ENCODE measurements at places on chromosomes 5 and 9.
A peak's percentile ranks its signal among the peaks of the same experiment; 100 is the strongest.

GRCh38 chr9:91210318-91210717 is 151.4 kb downstream of the AUH start:
- no peak for DNase-seq

GRCh38 chr9:106467113-106467864 is 395.7 kb upstream of the ZNF462 start:
- DNase-seq, result peak; percentile 64

- peak; percentile 31 for DNase-seq
Observed at GRCh38 chr9:97773723-97774122, 76.6 kb upstream of the XPA start.

- DNase-seq, result no peak
Observed at GRCh38 chr5:65790371-65791163, 68.6 kb downstream of the NLN start.

- DNase-seq, result no peak
Observed at GRCh38 chr5:128904805-128905567, 60.3 kb upstream of the SLC27A6 start.

- peak; percentile 91 for DNase-seq
Observed at GRCh38 chr9:112789473-112789872, 38.9 kb downstream of the SNX30 start.

- DNase-seq, result no peak
Observed at GRCh38 chr9:105968811-105969466, 274.6 kb downstream of the TMEM38B start.

DNA sequence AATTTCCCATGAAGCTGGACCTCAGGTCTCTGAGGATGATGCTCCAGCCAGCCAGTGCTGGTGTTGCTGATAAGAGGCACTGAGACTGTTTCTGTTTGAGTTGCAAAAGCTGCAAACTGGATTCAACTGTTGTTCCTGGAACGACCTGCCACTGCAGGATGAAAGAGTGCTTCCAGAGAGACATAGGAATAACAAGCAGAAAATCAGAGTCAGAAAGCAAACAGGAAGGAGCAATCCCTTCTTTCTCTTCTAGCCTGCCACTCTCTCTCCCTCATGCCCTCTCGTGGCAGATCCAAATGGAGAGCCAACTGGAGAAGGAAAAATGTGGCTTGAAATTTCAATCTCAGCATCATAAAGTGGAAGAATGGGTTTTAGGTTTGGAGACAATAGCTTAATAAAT is 110.4 kb downstream of the STARD4 start:
- DNase-seq, result no peak

- DNase-seq, result no peak
Observed at GRCh38 chr5:56429110-56429561, 196.0 kb upstream of the ANKRD55 start.

GRCh38 chr9:673264-673965 is 168.1 kb upstream of the DMRT1 start:
- DNase-seq, result no peak

- DNase-seq, result peak; percentile 12
Observed at GRCh38 chr9:72871685-72872084, 81.2 kb downstream of the ALDH1A1 start.

DNA sequence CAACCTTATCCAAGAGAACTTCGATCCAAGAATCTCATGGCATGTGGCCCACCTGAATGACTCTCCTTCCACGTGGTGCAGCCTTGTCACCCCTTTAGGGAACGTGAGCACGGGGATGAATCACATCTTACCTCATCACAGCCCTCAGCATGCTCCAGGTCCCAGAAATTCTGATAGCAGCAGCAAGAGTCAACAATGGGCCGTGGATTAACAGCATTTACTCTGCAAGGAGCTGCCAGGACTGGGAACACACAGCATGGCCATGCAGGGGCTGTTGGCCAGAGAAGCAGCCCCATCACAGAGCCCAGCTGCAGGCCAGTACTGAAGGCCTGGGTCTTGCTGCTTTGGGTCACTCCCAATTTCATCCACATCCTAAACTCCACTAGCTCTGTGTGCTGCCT is 150.4 kb downstream of the C5orf15 start:
- DNase-seq, result no peak

GRCh38 chr9:136694872-136695247 is 7.6 kb upstream of the AGPAT2 start:
- no peak for DNase-seq

- DNase-seq, result peak; percentile 76
Observed at GRCh38 chr9:78575771-78576170, 278.8 kb downstream of the PSAT1 start.

- no peak for DNase-seq
Observed at GRCh38 chr5:58898538-58898937, 315.7 kb downstream of the RAB3C start.

Data from fibroblast of skin of abdomen (primary cell).